Pericardium fibroblast (primary cell): ENCODE measurements at places on chromosomes 5 and 9. TPM values are rescaled to one million over a fixed set of nuclear protein-coding genes. Genes with fewer than 3 reads are reported as not detected.

Gene RASEF
- total RNA-seq: 0.12 TPM in 1 of 2 replicates, not detected in the other

Gene FTMT
- not detected in 2 replicates for total RNA-seq

Gene MYMK
- 2.3 TPM in 1 of 2 replicates, not detected in the other for total RNA-seq

Gene DBH
- not detected in 2 replicates for total RNA-seq

Gene TMEFF1
- 2.5 and 3.7 TPM in 2 replicates for total RNA-seq

Gene SMARCA2
- total RNA-seq: 40.4 and 46.6 TPM in 2 replicates

Gene TRPM3
- 0.09 and 2.5 TPM in 2 replicates for total RNA-seq
